Activated T-helper 17 cell treated with anti-CD3 and anti-CD28 coated beads, Interleukin-2, amount 50 U/mL, for 72 hours (primary cell): ENCODE measurements at places on chromosomes 2 and 18.

GRCh38 chr18:73975266-73975665, 172.4 kb downstream of the FBXO15 start:
- ATAC-seq, result peak; percentile 23

GRCh38 chr2:172098287-172098649, 4.4 kb downstream of the DLX2 start:
- no peak for ATAC-seq

- no peak for ATAC-seq
Observed at GRCh38 chr2:237068005-237068576, 17.6 kb upstream of the COPS8 start.

GRCh38 chr2:68800027-68800401, 65.4 kb downstream of the ARHGAP25 start:
- no peak for ATAC-seq

- ATAC-seq, result no peak
Observed at GRCh38 chr2:65639156-65639864, 206.9 kb upstream of the SPRED2 start.

GRCh38 chr2:135664623-135665068, 77.0 kb upstream of the UBXN4 start:
- peak; percentile 81 for ATAC-seq

DNA sequence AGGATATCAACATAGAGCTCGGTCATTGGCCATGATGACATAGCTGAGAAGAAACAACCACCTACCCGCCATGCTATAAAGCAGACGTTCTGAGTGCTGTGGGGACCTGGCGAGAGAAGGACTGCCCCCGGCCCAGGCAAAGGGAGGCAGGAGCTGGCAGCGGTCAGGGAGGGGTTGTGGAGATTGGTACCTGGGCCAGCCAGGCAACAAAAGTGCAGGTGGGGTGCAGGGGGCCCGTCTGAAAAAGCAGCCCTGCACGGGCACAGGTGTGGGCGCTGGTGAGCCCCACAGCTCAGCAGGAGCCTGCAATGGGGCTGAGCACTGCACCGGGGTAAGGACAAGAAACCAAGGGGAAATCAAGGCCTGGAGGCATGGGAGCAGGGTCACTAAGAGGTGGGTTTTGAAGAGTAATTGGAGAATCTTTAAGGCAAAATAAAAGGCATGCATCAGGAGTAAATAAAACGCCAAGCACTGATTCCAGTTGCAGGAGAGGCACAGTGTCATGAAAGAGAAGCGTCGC, 464.0 kb downstream of the EIPR1 start:
- ATAC-seq, result no peak

DNA sequence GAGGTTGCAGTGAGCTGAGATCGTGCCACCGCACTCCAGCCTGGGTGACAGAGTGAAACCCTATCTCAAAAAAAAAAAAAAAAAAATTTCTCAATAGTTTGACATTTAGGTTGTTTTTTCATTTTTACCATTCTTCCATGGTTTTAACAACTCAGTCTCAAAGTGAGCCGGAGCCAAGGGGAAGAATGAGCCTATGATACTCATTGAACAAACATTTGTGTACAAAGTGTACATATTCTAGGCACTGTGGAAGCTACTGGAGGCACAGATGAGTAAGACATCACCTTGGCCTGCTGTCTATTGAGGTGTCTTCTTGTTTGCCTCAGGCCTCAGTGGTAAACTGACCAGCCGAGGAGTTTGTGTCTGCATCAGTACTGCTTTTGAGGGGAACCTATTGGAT, 21.9 kb downstream of the CENPO start:
- no peak for ATAC-seq

DNA sequence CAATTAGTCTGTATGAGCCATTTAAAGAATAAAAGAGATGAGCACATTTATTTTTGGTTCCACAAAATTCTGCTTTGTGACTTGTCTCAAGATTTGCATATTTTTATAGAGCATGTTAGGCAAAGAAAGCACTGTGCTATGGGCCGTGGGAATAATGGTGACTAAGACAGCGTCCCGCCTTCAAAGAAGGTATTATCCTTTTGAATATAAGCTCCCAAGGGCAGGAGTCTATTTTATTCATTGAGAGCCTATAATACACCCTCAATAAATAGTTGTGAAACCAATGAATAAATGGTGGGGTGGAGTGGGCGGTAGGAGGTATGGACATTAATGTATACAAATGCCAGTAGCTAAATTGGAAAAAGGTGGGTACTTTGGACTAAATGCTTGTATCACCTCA, 20.5 kb upstream of the TCF4 start:
- ATAC-seq, result no peak

DNA sequence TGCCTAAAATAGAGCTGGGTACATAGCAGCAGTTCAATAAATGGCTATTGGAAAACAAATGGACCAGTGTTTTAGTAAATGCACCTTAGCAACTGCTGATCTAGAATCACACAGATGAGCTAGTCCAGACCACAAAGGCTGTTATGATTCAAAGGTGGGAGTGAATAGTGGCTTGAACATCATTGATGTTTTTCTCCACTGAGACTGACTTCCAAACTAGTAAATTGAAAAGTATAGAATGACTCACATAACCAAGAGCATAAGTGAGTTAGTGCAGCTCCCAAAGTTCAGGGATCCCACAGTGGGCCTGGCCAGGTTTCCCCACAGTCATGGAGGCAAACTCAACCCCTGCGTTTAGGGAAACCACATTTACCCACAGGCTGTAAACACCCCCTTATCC, 106.7 kb upstream of the YPEL5 start:
- ATAC-seq, result peak; percentile 93

GRCh38 chr2:26975102-26975501, 4.7 kb downstream of the MAPRE3 start:
- no peak for ATAC-seq

DNA sequence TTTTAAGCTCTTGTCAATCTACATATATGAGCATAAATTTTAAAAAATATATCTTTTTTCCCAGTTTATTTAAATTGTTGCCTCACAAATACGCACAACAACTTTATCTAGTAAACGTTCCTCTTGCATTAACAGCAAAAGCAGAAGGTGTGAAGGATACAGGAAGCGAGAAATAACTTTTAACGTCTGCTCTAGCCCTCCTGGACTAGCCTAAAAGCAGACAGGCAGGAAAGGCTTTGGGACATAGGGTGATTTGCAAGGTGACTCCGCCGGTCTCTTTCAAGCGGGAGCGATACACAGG, 434 bp upstream of the DUSP19 start:
- no peak for ATAC-seq

DNA sequence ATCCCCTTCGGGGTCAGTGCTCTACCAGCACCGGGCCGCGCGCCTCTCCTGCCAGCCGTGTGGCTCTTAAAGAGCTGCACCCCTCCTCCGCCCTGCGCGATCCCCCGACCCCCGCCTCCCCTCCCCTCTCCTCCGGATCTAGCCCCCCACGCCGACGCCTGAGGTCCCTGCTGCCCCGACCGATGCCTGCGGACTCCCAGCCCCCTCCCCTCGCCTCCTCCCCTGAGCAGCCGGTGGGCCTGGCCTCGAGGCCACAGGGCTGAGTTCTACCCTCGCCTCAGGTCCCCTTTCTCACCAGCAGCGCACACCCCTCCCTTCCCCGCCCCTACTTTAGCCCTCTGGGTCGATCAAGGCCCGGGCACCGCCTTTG, 5.8 kb upstream of the SIX3 start:
- ATAC-seq, result no peak

DNA sequence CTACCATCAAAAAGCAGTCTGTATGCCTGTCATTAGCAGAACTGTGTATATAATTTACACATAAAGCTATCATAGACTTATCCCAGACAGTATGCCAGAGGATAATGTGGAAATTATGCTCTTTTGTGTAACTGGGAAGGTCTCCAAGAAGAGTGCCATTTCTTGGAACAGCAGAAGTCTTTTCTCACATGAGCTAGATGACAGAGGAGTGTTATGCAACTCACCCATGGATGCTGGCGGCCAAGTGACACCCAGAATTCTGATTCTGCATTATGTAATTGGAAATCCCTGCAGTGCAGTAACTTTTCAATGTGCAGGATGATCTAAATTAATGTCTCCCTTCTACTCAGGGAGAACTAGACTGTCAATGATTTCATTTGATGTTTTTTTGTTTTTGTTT, 160.0 kb downstream of the UBE2E3 start:
- no peak for ATAC-seq

DNA sequence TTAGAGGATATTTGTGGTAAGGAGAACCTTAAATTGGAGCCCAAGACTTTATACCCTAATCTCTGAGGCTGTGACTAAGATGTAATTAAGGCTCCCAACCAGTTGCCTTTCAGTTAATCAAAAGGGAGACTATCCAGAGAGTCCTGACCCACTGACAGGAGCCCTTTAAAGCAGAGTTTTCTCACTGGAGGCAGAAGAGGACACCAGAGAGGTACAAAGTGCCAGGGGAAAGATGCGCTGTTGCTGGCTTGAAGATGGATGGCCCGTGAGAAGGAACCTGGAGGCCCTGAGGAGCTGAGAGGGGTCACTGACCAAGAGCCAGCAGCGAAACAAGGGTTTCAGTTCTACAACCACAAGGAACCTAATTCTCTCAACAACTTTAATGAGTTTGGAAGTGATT, 137.3 kb downstream of the TMEM131 start:
- ATAC-seq, result no peak

DNA sequence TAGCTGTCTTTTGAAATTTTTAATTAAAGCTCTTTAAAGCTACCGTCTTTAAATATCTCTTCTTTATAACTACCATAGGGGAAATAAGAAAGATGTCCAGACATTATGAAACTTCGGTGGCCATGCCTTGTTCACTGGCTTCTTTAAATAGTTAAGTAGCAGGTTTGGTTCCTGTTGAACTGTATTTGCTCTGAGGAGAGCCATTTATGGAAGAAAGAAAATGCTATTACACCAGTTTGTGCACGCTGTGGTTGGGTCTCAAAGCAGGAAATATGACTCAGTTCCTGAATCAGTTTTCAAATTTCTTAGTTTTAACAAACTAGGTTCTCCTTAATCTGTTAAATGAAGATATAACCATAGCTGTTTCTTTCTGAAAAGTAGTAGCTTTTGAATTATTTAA, 12.2 kb downstream of the ARPC2 start:
- ATAC-seq, result peak; percentile 90

- ATAC-seq, result no peak
Observed at GRCh38 chr18:686339-687111, 25.9 kb downstream of the ENOSF1 start.

DNA sequence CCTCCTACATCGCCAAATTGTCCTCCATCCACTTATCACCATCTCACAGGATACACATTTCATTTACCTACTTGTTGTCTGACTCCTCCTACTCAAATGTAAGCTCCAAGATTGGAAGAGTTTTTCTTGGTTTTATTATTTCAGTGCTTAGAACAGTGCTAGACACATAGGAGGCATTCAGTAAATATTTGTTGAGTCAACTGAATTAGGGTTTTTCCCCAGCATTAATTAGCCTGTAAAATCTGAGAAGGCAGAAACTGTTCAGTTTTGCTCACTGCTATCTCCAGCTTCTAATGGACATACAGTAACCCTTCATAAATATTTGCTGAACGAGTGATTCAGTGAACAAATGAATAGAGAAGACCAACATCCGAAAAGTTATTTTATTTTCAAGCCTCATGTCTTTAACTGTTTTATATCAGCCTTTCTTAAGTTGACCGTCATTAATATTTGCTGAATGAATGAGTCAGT, 800 bp downstream of the TTC21B start:
- ATAC-seq, result no peak

DNA sequence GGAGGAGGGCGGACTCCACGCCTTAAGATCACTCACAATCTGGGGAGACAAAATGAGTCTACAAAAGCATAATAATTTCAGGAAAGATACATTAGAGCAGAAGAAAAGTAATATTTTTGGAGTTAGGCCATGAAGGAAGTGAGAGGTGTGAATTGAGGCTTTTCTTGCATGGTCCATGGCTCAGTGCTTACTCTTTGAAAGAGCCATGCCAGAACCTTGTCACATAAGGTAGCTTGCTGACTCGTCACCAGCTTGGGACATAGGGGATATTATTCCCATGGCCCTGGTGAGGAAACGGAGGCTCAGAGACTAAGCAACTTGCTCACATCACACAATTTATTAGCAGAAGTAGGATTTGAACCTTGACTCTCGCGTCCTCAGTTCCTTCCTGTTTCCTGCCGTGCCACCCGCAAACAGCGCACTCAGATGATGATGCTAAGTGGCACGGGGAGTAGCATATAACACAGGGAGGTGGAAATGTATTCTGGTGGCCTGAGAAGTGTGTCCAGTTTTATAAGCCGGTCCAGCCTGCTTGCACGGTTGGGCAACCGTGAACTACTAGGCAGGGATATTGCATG, 312.2 kb upstream of the EPAS1 start:
- no peak for ATAC-seq

DNA sequence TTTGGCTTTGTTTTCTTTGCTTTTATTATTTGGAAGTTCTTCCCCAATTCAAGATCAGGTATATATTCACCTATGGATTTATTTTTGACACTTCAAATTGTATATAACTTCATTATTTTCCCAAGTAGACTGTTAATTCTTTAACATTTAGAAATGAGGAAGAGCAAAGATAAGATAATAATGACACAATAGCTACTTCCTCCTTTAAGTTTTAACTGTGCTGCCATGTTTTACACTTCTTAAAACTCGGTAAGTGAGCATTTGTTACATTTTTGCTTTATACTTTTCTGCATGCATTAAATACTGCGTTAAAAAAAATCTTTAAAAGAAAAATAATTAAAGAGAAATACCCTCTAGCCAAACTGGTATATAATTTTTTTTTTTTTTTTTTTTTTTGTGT, 32.5 kb downstream of the SLC66A3 start:
- ATAC-seq, result no peak

DNA sequence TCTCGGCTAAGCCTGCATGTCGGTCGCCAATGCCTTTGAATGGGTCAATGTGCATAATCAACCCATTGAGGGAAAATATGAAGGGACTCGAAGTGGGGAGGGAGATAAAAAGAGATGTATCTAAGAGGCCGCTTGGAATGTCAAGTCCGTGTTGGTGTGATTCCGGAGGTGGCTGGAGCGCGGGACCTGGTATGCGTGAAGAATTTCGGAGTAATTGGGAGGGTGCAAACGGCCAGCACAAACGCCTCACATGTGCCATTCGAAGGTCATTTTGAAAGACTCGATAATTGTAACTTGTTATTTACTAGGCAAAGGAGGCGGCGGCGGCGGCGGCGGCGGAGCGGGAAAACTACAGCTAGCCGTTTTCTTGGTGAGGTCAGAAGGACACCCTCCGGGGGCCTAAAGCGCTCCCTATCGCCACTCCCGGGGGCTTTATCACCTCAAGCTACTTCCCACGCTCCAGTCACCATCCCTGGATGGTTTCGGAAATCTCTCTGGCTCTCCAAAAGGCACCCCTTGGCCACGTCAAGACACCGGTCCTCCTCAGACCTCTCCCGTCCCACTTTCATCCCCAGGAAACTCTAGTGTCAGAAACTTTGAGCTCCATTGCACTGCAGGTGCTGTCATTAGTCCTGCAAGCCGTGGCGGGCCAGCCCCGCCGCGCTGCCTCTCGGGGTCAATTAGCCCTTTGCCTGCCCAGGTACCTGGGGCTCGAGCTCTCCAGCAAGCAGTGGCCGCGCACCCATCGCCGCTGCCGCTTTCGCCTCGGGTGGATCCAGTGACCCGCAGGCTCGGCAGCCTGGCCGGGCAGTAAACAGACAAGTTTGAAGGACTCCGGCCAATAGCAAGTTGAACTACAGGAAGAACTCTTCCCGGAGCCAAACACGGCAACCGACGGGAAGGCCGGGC, 1.5 kb downstream of the ERBB4 start:
- ATAC-seq, result no peak
